GM18507 (cell line): ENCODE measurements at places on chromosomes 7 and 10.

- DNase-seq = no peak
Observed at GRCh38 chr7:107068156-107068555, 23.7 kb downstream of the PRKAR2B start.

GRCh38 chr10:132364594-132364970 is 32.4 kb upstream of the PWWP2B start:
- DNase-seq = no peak

DNA sequence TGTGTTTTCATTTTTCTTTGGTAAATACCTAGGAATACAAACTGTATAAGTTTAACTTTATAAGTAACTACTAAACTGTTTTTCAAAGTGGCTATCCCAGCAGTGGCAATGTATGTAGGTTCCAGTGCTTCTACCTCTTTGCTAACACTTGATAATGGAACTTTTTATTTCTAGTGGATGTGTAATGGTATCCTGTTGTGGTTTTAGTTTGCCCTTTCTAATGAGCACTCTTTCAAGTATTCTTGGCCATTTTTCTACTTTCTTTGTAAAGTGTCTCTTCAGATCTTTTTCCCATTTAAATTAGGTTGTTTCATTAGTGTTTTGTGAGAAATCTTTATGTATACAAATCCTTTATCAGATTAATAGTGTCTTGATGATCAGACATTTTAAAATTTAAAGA is 4.6 kb downstream of the KIF20B start:
- DNase-seq = no peak

GRCh38 chr7:103657474-103657894 is 211.5 kb upstream of the SLC26A5 start:
- DNase-seq = no peak

DNA sequence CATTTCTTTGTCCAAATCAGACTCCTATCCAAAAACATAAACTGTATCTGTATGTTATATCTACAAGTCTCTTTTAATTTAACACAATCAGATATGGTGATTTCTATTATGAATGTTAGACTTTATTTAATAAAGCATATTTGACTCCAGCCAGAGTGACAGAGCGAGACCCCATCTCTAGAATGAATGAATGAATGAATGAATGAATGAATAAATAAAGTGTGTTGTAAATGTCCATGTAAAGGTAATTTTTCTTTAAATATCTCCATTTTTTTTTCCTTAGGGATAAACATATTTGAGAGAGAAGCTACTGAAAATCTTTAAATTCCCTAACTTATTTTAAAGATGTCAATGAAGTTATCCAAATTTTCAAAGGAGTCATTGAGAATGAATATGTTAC is 18.1 kb upstream of the ALDH18A1 start:
- no peak for DNase-seq

GRCh38 chr10:62651341-62651740 is 153.2 kb upstream of the ADO start:
- DNase-seq = no peak

GRCh38 chr10:115654961-115655360 is 561.8 kb downstream of the ATRNL1 start:
- DNase-seq = no peak

DNA sequence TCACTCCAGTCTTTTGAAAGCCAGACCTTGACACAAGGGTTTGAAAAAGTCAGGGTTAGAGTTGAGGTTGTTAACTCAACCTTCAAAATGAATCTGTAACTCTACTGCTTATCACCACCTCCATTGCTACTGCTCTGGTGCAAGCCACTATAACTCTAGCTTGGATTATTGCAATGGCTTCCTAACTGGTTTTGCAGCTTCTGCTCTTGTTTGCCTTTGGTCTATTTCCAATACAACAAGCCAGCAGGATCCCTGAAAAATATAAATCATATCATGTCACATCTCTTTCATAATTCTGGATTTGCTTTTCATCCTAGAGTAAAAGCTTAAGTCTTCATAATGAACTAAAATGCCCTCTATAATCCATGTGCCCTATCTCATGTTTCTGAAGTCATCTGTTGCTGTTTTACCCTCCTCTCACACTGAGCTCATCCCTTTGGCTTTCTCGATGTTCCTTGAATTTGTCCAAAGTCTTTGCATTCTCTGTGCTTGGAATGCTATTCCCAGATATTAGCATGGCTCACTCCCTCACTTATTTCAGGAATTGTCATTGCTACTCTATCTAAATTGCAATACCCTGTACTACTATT is 10.9 kb downstream of the TAS2R60 start:
- DNase-seq = no peak

DNA sequence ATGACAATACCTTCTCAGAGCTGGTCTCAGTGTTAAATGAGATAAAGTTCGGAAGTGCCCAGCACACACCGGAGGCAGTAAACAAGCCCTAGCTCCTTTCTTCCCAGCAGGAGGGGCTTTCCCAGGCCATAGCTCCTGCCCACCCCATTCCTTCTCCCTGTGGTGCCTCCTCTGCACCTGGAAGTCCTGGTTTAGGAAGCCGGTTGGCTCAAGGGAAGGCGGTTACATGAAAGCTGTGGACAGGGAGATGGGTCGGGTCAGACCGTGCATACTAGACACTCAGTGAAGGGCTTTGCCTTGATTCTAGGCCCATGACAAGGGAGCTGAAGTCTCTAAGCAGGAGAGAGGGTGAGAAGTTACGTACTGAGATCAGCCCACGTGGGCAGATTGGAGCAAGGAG is 8.6 kb downstream of the BEND7 start:
- DNase-seq = no peak

- no peak for DNase-seq
Observed at GRCh38 chr10:104020020-104020419, 53.1 kb downstream of the SLK start.

DNA sequence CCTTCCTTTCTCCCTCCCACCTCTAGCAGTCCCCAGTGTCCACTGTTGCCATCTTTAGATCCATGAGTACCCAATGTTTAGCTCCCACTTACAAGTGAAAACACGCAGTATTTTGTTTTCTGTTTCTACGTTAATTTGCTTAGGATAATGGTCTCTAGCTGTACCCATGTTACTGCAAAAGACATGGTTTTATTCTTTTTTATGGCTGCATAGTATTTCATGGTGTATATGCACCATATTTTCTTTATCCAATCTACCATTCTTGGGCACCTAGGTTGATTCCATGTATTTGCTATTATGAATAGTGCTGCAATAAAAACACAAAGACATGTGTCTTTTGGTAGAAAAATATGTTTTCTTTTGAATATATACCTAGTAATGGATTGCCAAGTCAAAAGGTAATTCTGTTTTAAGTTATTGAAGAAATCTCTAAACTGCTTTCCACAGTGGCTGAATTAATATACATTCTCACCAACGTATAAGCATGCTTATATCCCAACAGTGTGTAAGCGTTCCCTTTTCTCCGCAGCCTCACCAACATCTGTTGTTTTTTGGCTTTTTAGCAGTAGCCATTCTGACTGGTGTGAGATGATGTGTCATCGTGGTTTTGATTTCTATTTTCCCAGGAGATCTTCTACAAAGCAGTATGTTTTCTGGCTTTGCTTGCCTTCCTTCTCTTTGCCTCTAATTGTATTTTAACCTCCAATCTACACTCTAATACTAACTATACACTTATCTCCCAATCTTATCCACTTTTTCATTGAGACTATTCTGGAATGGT is 179.5 kb upstream of the PHF14 start:
- DNase-seq = no peak

DNA sequence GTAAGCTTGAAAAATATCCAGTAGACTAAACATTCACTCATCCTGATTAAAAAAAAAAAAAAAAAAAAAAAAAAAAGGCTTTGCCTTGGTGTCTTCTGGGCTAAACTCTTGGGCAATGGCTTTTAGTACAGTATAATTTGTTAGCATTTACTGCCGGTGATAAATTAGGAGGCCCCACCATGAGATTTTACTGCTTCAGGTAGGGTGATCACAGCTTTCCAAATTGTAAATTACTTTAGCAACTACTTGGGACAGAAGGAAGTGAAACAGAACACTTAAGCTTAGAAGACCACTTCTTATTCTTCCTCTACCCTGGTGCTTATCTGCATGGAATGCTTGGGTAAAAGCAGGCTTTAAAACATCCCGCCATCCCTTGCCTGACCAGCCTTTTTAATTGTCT is 152.1 kb downstream of the HIBADH start:
- DNase-seq = no peak

DNA sequence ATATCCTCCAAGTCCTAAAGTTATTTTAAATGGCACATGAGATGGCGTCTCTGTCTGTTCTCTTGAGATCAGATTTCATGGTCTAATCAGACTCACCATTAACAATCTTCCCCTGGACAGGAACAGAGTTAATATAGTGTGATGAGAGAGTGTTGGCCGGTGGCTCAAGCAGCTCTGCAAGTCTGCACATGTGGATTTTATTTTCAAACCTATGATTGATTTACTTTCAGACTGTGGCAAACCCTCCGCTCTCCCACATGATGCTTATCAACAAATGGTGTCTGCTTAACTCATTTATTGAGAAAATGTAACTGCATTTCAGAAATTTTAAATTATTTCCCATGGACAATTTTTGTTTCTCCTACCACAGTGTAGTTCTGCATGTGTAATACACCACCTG is 46.5 kb upstream of the HGF start:
- DNase-seq = no peak

- DNase-seq = no peak
Observed at GRCh38 chr10:5526691-5527331, 2.0 kb downstream of the CALML3 start.

DNA sequence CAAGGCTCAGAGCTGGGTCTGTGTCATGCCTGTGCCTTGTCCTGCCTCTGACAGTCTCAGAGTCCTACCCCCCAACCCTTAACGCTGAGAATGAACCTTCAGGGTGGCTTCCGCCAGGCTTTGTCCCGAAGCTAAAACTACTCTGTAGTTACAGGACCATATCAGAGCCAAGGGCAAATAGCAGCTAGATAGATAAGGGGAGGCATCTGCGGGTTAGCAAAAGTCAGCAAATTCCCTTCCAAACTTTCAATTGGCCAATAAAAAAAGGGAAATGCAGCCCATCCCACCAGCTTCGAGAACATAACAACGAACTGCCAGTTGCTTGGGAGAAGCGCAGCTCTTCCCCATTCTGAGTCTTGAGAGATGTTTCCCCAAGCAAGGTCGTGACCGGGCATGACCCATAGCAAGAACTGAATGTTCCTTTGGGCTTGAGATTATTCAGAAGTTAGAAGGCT is 17.7 kb downstream of the CCL24 start:
- no peak for DNase-seq

GRCh38 chr10:20944789-20945502 is 47.8 kb upstream of the NEBL start:
- no peak for DNase-seq

GRCh38 chr10:69629897-69630650 is at the start of gene FAM241B:
FAM241B (plus strand) TSS chr10:69630247; CDS start chr10:69631744, 1,497 bp downstream.
- peak; percentile 46 for DNase-seq

DNA sequence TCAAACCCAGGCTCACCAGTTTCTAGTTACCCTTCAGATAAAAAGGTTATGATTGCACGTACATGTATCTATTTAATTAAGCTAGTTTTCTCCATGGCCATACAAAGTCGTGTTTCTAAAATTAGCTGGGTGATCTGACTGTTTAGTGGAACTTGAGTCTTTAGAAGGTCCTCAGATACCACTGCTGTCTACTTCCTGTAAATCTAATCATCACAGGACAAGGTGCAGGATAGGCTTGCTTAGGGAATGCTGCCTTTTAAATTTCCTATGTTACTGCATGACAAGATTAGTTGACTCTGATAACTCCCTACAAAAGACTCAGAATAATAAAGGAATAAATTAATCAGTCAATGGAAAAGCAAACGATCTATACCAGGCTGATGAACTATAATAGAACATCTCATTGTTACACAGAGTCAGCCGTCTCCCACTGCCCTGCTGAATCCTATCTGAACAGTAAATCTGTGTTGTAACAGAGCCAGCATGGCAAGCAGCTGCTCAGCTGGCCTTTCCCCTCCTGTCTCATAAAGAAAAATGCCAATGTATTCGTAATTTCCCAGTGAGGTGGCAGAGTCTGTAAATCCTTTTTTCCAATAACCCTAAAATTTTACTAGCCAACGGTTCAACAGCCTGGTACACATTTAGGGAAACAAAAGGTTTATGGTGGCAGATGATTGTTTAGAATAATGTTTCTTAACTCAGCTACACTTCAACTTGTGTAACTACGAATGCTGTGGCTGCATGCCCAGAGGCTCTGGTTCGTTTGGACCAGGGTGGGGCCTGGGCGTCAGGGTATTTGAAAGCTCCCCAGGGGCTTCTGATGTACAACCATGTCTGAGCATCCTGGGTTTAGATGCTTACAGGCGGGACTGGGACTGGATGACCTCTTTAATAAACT is 318.0 kb downstream of the PAXIP1 start:
- DNase-seq = no peak

DNA sequence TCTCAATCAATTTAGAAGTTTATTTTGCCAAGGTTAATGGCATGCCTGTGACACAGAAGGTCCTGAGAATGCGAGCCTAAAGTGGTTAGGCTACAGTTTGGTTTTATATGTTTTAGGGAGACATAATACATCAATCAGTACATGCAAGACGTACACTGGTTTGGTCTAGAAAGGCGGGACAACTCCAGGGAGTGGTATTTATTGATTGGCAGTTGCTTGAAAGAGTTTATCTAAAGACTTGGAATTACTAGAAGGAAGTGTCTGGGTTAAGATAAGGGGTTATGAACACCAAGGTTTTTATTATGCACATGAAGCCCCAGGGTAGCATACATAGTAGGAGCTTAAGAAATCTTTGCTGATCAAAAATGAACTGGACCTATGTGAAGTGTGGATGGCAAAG is 21.5 kb downstream of the NPVF start:
- no peak for DNase-seq

DNA sequence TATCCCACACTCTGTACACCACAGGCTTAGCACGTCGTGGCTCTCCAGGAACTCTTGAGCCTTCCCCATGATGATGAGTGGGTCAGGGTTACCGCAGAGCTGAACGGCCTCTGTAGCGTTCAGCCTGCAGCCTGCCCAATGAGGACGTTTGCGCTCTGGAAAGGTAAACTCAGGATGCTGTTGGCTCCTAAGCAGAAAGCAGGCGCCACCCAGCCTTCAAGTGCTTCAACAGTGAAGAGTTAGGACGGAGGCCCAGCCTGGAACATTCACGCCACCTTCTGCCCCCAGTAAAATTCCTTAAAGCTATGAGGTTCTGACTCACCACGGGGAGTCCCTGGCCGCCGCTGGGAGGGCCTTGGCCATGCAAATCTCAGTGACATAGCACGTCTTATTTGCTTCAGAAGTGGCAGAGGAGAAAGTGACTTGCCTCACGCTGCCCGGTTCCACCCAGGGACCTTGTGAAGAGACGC is 161.5 kb upstream of the SH2B2 start:
- no peak for DNase-seq

DNA sequence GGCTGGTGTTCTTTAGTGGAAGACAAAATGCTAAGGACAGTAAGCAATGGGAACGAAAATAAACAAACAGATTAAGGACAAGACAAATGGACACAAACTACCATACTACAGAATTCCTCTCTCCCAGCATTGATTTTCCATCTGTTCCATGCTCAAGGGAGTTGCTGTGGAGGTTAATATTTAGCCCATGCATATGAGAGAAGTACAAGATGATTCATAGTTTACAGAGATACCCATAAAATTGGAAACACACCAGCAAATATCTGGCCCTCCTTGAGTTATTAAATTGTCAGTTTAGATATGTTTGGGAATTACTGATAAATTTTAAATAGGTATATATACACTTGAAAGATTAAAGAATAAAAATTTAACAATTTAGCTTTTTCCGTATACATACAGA is 69.8 kb downstream of the GLI3 start:
- no peak for DNase-seq
